ENCODE measurements at places on chromosomes 3 and 15. TPM values are rescaled to one million over a fixed set of nuclear protein-coding genes. Genes with fewer than 3 reads are reported as not detected.
A peak's percentile ranks its signal among the peaks of the same experiment; 100 is the strongest.

The RTP4 gene
- total RNA-seq = 0.99 TPM

The CHRFAM7A gene
- total RNA-seq = 3.8 TPM

The ZSCAN29 gene
- 14.6 TPM for total RNA-seq

The GABRR3 gene
- not detected for total RNA-seq

GRCh38 chr3:164250923-164251322 lies 827.4 kb downstream of the SI start:
- DNase-seq = no peak

DNA sequence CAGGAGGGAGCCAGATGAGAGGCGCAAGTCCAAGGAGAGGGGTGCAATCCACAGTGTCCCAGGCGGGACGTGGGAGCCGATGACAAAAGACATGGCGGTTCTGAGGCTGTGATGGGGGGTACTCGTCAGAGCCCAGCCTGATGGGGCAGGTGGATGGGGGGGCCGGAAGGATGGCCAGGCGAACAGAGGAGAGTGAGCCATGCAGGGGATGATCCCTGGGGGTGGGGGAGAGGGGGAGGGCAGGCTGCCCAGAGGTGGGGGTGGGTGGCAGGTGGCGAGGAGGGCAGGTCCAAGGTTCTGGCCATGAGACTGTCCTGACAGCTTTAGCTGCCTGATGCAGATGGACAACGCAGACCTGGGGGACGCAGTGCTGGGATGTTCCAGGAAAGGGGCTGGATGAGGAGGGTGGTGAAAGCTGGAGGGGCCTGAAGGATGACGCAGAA lies 8.9 kb upstream of the CSPG4 start:
- DNase-seq = no peak

GRCh38 chr3:133540896-133541674 lies 32.4 kb upstream of the CDV3 start:
- peak; percentile 63 for DNase-seq

- DNase-seq = no peak
Measured at GRCh38 chr3:58657571-58658141, 8.9 kb downstream of the FAM3D start.

DNA sequence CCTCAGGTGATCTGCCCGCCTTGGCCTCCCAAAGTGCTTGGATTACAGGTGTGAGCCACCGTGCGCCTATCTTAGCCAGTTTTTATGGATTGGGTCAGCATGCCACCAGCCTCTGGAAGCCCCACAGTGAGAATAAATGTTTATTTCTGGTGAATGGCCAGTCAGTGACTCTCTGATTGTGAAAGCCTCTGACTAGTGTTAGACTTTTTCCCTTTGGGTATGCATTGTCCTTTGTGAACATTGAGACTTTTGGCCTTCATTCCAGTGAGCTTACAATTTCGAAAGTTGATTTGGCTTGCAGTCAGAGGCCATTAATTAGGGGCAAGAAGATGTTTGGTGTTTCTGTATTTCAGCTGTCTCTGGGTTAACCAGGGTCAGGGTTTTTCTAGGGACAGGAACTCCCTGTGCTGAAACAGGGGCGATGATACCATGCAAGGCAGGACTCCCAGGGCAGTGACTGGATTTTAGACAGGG lies 274.5 kb upstream of the C2CD4B start:
- DNase-seq = no peak

DNA sequence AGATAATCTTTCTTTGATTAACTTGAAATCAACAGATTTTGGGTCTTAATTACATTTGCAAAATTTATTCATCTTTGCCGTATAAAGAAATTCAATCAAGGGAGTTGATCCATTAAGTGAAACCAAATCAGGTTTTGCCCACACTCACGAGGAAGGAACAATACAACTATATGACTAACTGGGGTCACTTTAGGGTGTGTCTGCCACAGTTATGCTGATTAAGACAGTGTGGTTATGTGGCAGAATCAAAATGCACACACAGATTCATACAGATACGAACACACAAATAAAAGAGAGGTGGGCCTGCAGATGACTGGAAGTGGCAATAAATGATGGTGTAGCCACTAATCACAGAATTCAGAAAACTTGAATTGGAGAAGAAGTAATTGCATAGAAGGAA lies 543.5 kb downstream of the GABRG3 start:
- no peak for DNase-seq

GRCh38 chr15:80199366-80199765 lies 46.6 kb downstream of the FAH start:
- no peak for DNase-seq

DNA sequence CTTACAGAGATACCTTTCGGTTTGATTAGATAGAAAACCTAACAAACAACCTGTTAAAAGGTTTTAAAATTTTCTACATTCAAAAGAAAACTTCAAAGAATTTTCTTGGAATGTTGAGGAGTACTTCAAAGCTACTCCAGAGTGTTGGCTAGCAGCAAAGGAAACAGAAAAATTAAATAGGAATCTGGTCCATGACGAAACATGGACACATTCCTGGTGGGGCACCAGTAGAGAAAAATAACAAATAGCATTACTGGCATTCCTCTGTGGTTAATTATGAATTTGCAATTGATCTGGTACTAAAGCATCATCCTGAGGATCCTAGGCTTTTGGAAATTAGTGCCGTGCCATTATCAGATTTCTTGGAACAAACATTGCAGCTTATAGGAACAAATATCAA lies 59.5 kb upstream of the DPPA4 start:
- no peak for DNase-seq

DNA sequence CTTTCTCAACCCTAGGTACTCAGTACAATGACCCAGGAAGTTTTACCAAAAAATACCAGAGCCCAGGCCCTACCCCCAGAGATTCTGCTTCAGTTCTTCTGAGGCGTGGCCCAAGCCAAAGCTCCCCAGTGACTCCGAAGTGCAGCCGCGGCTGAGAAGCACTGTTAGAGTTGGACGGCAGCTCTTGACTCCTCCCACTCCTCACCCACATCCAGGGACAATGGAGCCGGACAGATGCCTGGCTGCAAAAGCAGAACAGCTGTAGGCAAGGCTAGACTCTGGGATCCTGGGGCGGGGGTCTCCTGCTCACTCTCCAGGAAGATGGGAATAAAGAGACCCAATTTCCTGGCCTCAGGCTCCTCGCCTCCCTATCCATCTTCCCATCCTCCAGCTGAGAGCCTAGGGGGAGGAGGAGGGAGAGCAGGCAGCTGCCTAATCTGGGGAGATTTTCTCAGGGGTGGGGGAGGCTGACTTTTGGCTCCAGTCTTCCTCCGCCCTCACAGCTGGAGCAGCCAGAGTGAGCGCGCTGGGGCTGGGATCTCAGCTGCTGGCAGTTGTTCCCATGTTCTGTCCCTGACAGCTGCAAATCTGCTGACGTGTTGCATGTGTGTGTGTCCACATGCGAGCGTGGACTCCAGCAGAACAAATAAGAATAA lies 223.8 kb downstream of the OPA1 start:
- DNase-seq = no peak

GRCh38 chr3:110598847-110599490 lies 472.6 kb upstream of the NECTIN3 start:
- no peak for DNase-seq

DNA sequence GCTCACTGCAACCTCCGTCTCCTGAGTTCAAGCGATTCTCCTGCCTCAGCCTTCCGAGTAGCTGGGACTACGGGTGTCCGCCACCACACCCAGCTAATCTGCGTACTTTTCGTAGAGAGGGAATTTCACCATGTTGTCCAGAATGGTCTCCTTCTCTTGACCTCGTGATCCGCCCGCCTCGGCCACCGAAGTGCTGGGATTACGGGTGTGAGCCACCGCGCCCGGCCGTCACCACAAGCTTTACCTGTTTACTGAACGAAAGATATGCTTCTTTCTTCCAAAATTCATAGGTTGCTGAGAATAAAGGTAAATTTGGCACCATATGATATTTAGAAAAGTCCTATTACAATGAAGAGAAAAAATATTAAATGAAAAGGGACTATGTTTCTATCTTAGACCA lies 333.5 kb upstream of the EPHA6 start:
- no peak for DNase-seq

- DNase-seq = peak; percentile 29
Measured at GRCh38 chr15:89740137-89740536, 10.9 kb downstream of the MESP1 start.

DNA sequence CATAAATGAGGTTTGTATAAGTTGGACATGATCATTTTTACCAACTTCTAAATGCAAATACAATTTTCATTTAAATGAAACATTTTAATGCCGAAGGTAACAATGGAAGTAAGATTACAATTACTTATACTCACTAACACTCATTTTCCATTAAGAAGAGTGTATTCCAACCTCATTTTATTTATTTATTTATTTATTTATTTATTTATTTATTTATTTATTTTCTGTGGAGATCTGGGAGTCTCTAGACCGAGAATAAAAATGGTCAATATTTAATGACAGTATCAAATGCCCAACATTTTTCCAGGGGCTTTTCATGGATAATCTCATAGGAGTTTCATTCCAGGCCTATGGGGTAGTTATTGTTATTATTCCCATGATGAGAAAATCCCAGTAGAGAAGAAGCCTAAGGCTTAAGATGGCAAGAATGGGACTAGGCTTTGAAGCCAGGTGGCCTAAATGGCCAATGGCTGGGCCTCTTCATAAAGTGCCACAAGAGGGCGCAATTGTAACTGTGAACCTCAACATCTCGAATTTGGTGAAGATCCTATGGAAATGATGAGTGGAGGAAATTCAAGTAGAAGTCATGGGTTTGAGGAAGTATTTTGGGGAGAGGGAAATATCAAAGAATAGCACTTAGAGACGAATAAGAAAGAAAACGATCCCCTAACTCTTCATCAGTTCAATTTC lies 21.3 kb downstream of the VGLL3 start:
- peak; percentile 22 for DNase-seq

DNA sequence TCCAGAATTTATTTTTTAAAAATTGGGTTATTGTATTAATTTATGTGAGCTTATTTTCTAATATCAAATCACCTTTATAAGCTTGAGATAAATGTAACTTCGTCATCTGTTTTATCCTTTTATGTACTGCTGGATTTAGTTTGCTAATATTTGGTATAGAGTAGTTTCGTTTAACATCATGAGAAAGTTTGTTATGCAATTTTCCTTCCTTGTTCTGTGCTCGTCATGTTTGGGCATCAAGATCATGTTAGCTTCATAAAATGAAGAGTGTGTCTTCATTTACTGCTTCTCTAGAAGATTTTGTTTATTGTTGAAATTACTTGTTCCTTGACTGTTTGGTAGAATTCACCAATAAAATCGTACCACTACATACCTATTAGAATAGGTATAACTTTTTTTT lies 262.1 kb upstream of the SATB1 start:
- no peak for DNase-seq

DNA sequence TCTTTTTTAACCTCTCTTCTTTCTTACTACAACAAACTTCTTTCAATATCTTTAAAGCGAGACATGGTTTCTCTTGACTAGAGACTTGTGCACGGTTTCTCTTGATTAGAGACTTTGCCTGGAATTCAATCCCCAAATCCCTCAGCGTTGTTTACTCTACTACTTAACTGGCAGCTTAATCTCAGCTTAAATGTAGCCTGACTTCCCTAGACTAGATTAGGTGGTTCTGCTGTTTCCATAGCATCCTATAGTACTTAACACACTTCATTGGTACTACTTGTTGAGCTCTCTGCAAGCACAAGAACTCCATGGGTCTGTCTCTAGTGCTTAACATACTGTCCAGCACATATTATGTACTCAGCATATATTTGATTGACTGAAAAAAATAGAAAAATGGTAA lies 168.2 kb upstream of the GPR149 start:
- no peak for DNase-seq

GRCh38 chr3:26840272-26840870 lies 217.8 kb downstream of the LRRC3B start:
- DNase-seq = no peak

DNA sequence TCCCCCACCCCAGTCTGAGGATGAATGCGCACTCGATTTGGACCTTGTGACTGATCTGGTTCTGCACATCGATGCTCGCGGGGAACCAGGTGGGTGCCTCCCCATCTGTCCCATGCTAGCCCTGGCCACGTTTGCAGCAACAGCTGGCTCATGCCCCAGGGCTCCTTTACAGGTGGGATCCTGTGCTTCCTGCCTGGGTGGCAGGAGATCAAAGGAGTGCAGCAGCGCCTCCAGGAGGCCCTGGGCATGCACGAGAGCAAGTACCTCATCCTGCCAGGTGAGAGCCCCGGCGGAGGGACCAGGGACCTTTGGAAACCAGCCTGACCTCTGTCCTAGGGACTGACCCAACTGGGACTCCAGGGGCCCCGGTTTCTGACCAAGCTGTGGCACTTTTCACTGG lies 44.3 kb downstream of the DHX30 start:
- no peak for DNase-seq

- no peak for DNase-seq
Measured at GRCh38 chr15:67087507-67088172, 22.2 kb downstream of the SMAD3 start.

- DNase-seq = no peak
Measured at GRCh38 chr3:117054556-117054955, 345.0 kb downstream of the TUSC7 start.

DNA sequence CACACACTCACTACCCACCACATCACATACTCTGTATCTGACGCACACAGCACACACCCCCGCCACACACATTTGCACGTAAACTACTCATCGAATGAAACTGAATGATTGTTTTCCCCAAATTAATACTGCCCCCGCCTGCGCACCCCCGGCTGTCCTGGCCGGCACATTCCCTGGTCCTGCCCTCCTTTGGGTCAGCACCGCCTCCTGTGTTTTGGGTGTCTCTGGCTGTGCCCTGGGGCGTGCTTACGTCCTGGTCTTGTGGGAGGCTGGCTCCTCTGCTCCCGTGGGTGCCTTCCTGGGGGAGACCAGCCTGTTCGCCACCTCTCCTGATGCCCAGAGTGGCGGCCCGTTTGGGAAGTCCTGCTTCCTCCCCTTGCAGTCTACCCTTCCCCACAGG lies 30.2 kb downstream of the APBA2 start:
- no peak for DNase-seq
